Sciatic nerve (tissue), 2 donors: ENCODE measurements at places on chromosomes 13 and 19. TPM values are rescaled to one million over a fixed set of nuclear protein-coding genes. Genes with fewer than 3 reads are reported as not detected.

PRKCG gene
- total RNA-seq, result not detected

MBNL2 gene
- 102 TPM for total RNA-seq

GRCh38 chr13:96684469-96684868 is 309.8 kb downstream of the OXGR1 start:
- DNase-seq, result no peak

DNA sequence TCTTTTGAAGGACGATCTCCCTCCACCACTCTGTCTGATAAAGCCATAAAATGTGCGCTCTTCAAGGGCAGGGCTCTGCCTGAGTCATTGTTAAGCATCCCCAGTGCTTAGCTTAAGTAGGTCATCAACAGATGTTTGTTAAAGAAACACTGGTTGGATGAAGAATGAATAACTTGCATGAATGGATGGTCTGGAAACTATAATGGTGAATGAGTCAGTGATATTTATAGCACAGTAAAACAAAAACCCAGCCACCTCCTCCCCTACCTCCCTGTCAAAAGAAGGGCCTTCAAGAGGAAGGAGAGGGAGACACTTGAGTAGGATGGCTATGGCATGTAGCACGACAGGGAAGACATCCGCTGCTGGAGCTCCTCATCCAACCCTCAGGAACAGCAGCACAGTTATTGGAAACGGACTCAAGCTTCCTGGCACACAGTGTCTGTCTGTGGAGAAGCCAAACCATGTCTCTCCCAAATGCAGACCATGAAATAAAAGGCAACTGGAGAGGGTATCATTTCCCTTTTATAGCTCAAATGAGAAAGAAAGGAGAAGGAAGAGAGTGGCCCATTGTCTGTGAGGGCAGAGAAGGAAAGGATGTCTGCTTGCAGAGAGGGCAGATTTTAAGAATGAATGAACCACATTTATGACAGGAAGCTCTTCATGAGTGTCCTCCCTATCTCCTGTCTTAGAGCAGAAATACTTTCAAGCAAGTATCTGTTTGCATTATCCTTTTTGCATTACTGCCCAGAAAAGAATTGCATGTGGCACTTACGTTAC is 183.5 kb upstream of the UBL3 start:
- DNase-seq, result no peak

DNA sequence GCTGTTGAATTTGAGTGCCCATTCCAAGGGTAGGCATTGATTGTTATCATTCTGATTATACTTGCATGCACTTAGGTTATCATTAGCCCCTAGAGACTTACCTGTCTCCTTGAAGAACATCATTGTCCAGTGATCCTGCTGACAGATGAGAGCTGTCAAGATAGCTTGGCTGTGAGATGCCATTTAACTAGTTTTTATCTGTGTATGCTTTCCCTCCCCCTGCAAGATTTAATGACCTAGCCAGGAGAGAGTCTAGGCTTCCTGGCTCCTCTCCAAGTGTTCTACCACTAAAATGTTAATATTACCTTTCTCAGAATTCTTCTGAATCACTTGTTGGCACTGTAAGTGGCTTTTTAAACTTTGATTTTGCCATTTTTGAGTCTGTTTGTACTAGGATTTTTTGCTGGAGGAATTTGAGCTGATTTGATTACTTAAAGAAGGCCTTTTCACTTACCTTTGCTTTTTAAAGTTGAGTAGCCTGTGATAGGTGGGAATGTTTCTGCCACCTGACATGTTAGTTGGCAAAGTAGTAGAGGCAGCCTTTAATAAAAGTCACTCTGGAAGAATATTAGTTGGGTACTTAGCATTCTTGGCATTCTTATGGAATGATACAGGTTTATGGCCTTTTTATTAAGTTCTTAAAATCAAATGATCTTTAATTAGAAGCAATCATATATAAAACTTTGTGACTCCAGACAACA is 41.1 kb downstream of the ARHGAP35 start:
- no peak for DNase-seq
